ENCODE measurements at places on chromosomes 5 and 9.

GRCh38 chr5:168765551-168766425 is 186.6 kb upstream of the PANK3 start:
- DNase-seq: no peak

DNA sequence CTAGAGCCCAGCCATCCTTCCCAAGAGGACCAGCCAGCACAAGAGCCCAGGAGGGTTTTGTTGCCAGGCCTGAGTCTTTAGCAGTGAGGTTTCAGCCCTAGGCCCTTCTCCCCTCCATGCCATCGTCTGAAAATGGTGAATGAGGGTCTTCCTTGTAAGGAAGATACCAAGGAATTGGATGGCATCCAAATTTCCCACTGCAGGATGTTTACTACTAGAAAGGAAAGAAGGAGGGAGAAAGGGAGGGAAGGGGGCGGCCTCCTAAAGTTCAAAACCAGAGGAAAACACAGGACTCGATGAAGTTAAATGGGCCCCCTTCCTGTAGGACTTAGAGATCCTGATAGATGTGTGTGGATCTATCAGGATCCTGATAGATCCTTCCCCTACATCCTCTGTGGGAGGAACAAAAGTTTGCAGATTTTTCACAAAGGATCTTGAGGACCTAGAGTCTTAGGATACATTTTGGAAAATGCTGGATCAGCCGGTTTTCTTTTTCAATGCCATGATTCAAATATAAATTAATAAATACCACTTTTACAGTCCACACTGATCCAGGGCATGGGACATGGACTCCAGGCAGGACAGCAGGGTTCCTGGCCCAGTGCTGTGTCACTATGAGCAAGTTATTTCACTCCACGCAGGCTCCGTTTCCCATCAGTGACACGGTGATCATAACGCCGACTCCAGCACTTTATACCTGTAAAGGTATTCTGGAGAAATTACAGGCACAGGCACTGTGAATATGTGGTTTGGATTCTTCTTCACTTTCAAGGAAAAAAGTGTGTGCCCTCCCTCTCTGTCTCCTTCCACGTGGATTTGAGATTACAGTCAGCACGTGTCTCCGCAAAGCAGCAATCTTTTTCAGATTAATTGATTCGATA is 40.9 kb downstream of the C5orf15 start:
- no peak for DNase-seq

DNA sequence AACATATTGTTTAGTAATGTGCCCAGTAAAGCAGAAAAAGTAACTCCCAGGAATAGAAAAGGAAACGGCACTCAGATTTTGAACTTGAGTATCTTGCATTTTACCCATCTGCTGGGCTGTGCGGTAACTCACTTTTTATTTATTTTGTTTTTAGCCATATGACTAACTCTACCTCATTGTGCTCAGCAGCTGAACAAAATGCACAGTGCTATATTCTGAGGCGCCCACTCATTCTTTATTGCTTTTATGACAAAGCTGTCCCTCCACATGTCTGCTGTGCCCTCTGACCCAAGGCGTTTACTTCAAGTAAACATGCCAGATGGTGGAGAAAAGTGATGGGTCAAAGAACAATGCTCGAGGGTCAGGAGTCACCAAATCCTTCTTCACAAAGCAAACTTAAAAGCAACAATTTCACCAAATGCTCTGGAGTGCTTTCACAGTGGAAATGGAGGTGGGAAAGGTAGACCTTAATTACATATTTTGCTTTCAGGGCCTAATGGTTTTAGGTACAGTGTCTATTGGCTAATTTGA is 215.2 kb upstream of the ELAVL2 start:
- no peak for DNase-seq

DNA sequence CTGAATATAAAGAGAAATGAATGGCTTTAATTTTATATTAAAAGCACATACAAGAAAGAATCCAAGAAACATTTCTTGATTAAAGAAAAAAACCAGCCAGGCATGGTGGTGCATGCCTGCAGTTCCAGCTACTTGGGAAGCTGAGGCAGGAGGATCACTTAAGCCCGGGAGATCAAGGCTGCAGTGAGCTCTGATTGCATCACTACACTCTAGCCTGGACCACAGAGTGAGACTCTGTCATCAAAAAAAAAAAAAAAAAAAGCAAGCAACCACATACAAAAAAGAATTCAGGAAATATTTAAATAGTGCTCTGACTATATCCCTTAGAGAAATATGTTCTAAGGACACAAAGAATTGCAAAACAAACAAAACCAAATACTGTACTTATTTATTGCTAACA is 2.5 kb upstream of the PLAC8L1 start:
- no peak for DNase-seq

DNA sequence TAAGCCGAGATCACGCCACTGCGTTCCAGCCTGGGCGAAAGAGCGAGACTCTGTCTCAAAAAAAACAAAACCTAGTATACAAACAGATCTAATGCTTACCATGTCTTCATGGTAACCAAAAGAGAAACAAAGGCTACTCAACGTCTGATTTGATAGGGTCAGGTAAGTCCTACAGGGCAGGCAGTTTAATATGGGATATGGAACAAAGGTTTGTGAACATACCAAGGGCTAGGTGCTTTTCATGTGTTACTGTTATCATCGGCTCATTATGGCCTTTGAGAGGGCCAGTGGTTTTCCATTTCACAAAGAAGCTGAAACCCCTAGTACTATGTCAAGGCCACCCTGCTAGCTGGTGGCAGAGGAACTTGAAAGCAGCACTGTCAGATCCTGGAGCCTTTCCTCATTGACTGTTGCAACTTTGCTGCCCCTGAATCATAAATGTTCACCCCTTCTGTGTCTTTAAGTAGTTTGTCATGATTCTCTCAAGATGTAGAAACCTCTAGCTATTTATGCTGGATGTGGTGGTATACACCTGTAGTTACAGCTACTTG is 5.1 kb downstream of the IQGAP2 start:
- no peak for DNase-seq

- DNase-seq: no peak
Observed at GRCh38 chr5:154813158-154813557, 37.2 kb downstream of the FAXDC2 start.

- DNase-seq: no peak
Observed at GRCh38 chr9:27565696-27566095, 7.6 kb downstream of the C9orf72 start.

DNA sequence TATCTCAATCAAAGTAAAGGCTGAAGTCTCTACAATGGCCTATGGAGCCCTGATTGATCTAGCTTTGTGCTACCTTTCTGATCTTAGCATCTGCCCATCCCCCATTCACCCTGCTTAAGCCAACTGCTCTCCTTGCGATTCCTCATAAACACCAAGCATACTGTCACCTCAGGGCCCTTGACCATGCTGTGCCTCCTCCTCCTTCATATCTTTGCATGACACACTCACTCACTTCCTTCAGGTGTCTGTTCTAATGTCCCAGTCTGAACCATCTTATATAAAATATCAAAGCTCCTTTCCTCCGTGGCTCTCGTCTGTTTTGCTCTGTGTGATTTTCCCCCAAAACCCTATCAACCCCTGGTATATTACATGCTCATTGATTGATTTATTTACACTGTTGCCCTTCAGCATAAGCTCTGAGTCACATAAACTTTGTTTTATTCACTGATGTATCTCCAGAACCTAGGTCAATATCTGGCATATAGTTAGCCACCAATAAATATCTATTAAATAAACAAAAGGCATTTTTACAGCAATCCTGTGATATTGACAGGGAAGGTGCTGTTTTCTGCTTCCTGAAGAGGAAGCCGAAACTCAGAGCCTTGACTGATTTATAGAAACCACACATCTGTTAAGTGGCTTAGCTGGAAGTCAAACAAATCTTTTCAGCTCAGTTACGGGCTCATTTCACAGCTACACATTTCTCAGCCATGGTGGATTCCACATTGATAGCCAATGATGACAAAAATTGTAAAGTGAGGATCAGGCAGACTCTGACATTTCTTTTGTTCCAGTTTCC is 103.6 kb downstream of the BOD1 start:
- no peak for DNase-seq

DNA sequence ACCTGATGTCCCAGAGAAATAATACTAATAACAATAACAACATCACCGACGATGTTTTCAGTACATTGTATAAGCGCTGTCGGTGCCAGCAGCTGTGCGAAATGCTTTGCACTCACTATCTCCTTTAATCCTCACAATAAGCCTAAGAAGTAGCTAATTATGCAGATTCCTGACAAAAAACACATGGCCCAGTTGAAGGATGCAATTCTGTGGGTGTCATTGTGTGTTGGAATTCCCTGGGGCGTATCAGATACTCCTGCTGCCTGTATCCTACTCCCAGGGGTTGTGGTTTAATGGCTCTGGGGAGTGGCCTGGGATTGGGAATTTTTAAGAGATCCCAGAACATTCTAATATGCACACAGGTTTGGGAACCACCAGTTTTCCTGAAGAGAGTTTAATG is 154.0 kb downstream of the RGS3 start:
- no peak for DNase-seq

GRCh38 chr5:176747670-176748072 is 62.7 kb upstream of the UNC5A start:
- DNase-seq: no peak
